ENCODE measurements at places on chromosomes 5 and 9.

DNA sequence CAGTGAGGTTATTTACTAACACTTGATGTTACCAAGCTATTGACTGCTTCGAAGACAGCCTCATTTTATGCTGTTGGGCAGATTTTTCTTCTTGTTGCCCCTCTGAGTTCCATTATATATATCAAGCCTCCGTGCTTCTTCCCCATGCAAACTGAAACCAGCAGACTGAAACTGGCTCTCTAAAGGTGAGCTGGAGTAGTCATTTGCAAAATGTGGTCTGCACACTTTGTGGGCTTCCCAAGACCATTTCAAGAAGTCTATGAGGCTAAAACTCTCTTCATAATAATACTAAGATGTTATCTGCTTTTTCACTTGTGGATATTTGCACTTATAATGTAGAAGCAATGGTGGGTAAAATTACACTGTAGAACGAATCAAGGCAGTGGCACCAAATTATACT lies 13.9 kb downstream of the SLC36A1 start:
- DNase-seq, result no peak

DNA sequence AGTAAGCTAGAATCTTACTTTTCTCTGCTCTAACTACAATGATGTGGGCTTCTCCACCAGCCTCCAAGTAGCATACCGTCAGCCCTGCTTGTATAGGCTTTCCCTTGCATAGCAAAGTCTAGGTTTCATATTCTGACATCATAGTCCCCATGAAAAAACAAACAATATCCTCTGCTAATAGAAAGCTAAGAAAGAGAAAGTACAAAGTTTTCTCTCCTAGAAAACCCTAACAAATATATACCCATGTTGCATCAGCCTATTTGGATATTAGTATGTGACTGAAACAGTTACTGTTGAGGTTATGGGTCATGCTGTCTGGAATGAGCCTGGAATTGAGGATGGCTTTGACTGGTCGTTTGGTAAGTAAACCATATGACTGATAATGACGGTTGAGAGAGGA lies 1696.0 kb downstream of the MAT2B start:
- peak; percentile 7 for DNase-seq

DNA sequence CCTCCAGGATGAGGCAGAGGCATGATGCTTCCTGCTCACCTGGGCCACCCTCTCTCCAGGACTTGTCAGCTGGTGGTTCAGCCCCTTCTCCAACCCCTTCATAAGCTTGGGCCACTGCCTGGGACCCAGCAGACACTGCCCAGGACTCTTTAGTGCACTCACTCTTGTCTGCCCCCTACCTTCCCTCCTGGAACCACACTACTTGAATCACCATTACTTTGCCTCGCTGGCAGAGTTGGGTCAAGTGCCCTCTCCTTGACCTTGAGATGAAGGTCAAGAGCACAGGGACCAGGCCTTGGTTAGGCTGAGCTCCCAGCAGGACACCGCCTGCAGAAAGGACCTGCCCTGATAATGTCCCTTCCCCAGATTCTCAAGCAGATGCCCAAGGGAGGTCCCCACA lies 8.5 kb upstream of the ENDOG start:
- DNase-seq, result no peak

- DNase-seq, result no peak
Observed at GRCh38 chr9:119366909-119367682, 2.1 kb downstream of the BRINP1 start.

GRCh38 chr9:17398350-17398749 lies 180.5 kb upstream of the SH3GL2 start:
- no peak for DNase-seq

DNA sequence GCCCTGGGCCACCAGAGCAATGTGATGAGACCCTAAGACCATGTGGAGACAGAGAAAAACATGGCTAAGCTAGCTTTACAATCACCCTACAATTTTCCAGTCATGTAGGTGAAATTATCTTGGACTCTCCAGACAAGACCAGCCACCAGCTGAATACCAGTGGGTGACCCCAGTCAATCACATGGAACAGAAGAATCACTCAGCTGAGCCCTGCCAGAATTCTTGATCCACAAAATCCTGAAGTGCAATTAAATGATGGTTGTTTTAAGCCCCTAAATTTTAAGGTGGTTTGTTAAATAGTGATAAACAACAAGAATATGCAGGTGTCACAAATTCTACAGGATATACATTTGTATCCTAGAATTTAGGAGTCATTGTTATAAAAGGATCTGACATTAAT lies 69.5 kb upstream of the SMIM15 start:
- DNase-seq, result no peak

GRCh38 chr5:78242001-78242400 lies 52.5 kb downstream of the AP3B1 start:
- DNase-seq, result no peak

GRCh38 chr5:5416733-5417132 lies 5.7 kb upstream of the ICE1 start:
- no peak for DNase-seq

DNA sequence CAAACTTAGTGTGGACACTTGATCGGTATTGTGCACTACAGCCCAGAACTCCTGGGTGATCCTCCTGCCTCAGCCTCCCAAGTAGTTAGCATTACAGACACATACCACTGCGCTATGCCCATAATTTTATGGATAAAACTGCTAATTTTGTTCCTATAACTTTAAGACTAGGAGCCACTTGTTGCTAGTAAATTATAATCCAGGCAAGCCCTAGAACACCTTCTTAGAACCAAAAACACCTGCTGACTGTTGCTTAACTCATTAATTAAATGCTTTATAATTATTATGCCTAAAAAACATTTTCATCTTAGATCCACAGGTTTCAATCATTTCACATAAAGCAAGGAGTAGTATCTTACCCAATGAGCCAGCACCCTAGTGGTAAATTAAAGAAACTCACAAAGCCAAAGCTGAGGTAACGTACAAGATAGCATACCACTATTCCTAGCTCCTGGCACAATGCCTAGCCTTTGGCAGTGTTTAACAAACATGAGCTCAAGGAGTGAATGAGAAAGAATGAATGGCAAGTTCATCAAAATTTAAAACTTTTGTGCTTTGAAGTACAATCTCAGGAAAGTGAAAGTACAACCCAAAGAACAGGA lies 5.4 kb downstream of the MRPS27 start:
- no peak for DNase-seq

DNA sequence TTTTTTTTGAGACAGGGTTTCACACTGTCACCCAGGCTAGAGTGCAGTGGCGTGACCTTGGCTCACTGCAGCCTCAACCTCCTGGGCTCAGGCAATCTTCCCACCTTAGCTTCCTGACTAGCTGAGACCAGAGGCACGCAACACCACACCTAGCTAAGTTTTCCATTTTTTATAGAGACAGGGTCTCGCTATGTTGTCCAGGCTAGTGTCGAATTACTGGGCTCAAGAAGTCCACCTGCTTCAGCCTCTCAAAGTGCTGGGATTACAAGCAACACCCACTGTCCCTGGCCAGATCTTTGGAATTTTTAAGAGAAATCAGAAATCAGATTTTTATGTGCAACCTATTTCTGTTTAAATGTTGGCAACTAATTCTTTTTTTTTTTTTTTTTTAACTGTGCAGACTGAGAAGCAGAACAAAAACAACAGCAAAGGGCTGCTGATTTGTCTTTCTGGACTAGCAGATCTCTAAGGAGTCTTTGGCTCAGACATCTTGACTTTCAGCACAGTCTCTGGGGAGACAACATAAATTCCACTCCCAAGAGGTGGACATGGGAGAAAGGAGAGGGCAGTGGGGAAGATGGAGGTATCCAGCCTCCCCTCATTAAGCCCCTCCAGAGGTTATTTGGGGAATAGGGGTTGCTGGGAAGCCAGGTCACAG lies 54.4 kb upstream of the FABP6 start:
- DNase-seq, result no peak

- DNase-seq, result no peak
Observed at GRCh38 chr5:100877274-100877673, 25.8 kb downstream of the ST8SIA4 start.

DNA sequence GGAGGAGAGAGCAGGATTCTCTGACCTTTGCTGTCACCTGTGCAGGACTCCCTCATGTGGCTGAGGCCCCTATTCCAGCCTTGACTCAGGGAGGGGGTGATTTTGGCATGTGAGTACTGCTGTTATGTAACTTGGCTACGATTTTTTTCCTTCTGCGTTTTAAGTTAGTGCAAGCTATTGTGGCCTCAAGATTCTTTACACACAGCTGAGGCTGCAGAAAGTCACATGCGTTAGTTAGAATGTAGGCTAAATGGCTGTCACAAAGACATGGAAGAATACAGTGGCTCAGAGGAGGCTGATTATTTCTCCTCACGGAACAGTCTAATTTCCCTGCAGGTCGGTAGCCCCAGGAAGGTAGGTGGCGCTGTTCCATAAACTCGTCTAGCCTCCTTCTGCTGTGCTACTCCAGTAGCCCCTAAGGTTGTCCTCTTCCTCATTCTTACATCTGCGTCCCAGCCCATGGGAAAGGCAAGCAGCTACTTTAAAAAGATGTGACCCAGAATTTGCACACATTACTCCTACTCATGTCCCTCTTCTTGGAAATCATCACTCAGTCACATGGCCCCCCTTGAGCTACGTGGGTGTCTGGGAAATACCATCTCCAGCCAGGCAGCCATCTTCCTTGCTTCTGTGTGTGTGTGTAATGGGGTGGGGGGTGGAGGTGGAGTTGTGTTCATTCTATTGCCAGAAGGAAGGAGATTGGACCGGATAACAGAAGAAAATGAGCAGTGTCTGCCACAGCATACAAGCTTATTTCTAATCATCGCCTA lies 486.6 kb downstream of the CCDC171 start:
- no peak for DNase-seq

GRCh38 chr5:65837139-65837538 lies 89.2 kb upstream of the ERBIN start:
- peak; percentile 83 for DNase-seq

GRCh38 chr5:140923601-140924000 lies 2.5 kb upstream of the PCDHAC1 start:
- DNase-seq, result no peak

DNA sequence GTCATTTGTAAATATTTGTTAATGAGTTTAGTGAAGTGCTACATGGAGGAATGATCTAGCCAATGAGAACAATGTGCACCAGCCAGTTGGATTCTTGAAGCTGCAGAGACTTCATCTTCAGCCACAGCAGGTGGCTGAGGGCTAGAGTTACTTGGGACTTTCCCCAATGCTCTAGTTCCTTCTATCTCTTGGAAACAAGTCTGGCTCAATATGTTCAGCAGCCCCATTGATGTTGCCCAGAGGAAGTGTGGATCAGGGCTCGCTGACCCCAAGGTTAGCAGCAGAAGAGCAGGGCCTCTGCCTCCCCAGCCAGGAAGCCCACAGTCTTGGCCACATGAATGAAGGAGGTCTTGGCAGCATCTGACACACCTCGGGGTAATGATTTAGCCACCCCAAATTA lies 117.5 kb downstream of the SLC1A3 start:
- no peak for DNase-seq

GRCh38 chr5:10543585-10544040 lies 20.3 kb upstream of the ANKRD33B start:
- no peak for DNase-seq

- DNase-seq, result no peak
Observed at GRCh38 chr9:91395106-91395552, 28.5 kb downstream of the NFIL3 start.

GRCh38 chr9:109857336-109857735 lies 77.3 kb downstream of the PALM2AKAP2 start:
- DNase-seq, result no peak

DNA sequence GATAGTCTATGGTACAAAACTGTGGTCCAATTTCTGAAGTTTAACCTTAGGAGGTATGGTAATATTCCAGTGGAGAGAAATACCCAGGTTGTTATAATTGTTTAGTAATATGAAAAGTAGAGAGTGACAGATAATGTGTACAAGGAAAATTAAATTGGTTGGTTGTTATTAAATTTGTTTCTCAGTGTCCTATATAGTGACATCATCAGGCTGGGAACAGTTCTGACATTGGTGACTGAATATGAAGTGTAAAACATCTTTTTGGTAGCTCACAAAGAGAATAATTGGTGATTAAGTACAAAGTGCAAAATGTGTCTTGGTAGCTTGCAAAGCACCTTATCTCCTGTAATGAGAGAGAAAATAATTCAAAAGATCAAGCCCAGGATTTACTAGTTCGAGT lies 1806.1 kb upstream of the CDH6 start:
- no peak for DNase-seq

GRCh38 chr5:87120518-87121303 lies 147.0 kb upstream of the RASA1 start:
- DNase-seq, result peak; percentile 73

Data from fibroblast of skin of left quadriceps (primary cell).